COR-L47 (cell line): ENCODE measurements at places on chromosomes 1 and 21.

DNA sequence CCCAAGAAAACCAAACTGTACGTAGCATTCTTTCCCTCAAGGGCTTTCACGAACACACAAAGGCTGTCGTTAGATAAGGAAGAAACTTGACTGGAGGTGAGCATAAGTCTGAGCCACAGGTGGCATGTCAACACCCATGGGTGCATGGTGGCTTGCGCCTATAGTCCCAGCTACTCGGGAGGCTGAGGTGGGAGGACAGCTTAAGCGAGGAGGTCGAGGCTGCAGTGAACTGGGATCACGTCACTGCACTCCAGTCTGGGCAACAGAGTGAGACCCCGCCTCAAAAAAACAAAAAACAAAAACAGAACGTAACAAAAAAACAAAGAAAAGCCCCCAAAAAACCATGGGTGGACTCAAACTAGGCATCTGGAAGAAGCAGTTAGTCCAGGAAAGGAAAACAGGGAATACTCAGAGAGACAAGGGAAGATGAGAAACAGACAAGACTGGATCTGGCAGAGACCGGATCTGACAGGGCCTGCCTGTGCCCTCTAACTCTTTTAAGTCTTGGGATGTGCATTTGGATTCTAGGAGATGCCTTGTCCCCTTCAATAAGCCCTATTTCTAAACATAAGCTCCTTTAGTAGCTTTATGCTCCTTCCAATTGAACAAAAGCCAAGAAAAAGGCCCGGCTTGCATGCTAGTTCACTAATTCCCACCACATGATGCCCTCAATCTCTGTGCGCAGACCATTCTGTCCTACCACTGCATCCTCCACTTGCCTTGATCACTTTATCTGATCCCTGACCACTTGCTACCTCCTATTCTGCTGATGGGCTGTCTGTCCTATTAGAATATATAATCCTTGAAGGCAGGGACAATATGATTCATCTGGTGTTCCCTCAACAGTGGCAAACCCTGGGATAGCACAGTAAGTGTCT is 73.8 kb downstream of the APP start:
- no peak for DNase-seq

GRCh38 chr1:27366113-27366410 is 699 bp downstream of the MAP3K6 start:
- DNase-seq: peak; percentile 49

DNA sequence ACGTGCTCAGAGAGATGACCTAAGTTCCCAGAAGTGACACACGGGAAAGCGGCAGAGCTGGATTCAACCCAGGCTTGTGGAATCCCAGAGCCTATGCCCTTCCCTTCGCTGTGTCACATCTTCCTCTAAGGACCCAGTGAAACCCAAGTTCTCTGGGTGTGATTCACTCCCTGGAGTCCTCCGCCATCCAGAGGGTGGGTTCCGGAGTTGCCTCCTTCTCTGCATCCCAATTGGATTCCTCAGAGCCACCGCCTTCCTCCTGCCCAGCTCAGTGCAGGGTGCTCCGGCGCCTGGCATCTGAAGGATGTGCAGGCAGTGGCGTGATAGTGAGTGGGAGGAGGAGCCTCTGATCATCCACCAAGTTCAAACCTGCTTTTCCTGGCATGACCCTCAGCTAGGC is 20.7 kb upstream of the RCC2 start:
- no peak for DNase-seq

- DNase-seq: peak; percentile 53
Measured at GRCh38 chr1:20964540-20965484, 177.7 kb upstream of the HP1BP3 start.

- DNase-seq: no peak
Measured at GRCh38 chr1:39269349-39269748, 64.9 kb downstream of the MACF1 start.

DNA sequence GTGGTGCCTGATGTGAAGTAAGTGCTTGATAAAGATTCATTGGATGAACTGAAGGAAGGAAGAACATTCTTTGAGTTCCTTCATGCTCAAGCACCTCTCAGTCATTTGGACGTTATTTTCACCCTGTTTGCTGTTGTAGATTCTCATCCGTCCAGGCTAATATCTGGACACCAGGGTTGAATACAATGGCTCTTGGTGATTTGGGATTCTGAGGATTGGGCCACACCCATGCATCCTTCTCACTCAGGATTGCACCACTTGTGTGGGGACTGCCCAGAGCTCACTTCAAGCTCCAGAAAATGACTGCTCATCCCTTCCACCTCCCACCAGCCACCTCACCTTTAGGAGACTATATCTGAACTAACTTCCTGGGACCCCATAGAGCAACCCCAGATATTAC is 117.1 kb upstream of the IPO9 start:
- no peak for DNase-seq

GRCh38 chr1:84704872-84705417 is 14.7 kb upstream of the SSX2IP start:
- no peak for DNase-seq

DNA sequence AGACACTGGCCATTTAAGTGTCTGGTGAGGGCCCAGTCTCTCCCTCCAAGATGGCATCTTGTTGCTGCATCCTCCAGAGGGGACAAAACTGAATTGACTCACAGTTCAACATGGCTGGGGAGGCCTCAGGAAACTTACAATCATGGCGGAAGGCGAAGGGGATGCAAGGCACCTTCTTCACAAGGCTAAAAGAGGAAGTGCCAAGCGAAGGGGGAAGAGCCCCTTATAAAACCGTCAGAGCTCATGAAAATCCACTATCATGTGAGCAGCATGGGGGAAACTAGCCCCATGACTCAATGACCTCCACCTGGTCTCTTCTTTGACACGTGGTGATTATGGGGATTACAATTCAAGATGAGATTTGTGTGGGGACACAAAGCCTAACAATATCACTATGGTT is 280.1 kb downstream of the HHAT start:
- no peak for DNase-seq

- no peak for DNase-seq
Measured at GRCh38 chr1:94037392-94038229, 83.3 kb downstream of the ABCA4 start.

GRCh38 chr1:178634445-178634844 is 90.6 kb upstream of the RALGPS2 start:
- no peak for DNase-seq
